ENCODE measurements at places on chromosomes 5 and 9.

DNA sequence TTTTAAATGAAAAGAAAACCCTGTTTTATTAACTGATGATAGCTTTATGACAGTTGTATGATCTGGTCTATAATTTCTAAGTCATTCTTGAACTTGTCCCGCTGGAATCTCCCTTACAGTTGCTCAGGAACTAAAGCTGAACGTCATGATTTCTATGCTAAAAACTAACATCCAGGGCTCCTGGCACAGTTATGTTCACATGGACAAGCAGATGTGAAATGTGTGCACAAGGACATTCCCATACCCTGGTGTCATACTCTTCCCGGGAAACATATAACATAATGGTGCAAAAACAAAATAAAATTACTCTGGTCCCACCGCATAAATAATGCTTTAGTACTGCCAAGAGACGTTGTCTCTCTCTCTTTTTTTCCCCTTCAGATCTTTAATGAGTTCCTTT lies 134.9 kb downstream of the PRDM6 start:
- DNase-seq: no peak

DNA sequence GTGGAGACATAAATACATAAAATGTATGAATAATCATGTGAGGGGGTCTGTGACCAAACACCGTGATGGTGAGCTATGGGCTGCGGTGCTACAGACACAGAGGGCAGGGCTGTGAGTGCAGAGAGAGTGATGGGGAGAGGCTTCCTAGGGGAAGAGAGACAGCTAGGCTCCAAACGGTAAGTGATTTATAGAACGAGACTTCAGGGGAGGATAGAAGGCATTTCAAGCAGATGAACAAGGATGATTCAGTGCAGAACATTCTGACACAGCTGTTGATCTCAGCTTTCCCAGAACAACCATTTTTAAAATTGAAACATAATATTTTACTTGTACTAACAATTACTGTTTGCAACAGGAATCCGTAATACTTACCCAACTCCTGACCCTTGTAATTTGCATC lies 100.7 kb downstream of the GAS1 start:
- no peak for DNase-seq

DNA sequence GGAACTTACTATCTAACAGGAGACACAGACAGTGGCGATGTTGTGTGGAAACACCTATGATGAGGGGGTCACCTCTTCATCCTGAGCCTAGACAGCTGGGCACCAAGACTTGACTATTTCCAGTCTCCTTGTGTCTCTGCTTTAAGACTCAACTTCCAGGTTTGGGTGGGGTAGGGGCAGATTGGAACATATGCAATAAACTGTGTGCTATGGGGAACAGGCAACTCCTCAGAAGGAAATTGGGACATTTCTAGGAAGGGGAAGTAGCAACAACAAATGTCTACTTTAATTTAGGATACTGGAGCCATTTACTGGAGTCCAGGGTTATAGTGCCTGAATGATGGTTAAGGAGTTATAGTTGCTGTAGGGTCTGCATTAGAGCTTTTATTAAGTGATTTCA lies 57.3 kb downstream of the FGF18 start:
- no peak for DNase-seq

DNA sequence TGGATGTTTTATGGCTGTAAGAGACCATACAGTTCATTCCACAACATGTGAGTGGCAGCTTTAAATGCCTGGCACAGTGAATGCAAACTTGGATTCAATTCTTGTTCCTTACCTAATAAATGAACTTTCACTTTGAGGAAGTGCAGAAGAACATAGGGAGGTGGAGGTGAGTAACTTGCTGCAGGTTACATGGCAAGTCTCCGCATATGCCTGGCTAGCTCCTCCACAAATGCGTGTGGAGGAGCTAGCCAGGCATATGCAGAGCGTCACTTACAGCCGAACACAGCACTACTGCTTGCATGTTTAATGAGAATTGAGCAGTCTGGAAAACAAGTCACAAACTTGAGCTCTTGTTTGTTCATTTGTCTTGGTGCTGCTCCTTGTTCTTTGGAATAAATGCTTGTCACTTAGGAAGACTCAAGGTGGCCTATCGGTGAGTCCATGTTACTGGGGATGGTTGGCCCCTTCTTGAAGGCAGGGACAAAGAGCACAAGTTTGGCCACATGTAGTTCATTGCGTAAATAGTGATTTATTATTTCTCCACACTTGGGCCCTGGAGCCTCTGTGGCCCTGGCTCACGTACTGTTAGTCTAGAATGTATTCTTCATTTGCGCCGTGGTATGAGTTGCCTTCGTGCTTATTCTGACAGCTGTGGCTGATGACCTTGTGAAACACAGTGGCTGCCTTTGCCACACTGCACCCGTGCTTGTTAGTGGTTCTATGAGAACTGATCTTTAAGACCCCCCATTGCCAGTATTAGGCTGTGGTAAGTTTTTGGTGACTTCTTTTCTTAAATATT lies 3.1 kb downstream of the ISOC1 start:
- DNase-seq: no peak

- DNase-seq: no peak
Measured at GRCh38 chr5:169805937-169806700, 169.0 kb downstream of the DOCK2 start.

GRCh38 chr9:93244510-93245436 lies 60.8 kb downstream of the WNK2 start:
- peak; percentile 13 for DNase-seq

- DNase-seq: no peak
Measured at GRCh38 chr9:125654121-125654520, 52.9 kb downstream of the MAPKAP1 start.

Measured in COLO829 (cell line).